ENCODE measurements at places on chromosomes 6 and 20. TPM values are rescaled to one million over a fixed set of nuclear protein-coding genes. Genes with fewer than 3 reads are reported as not detected.

The OR2B6 gene
- not detected for total RNA-seq

The TRIM31 gene
- total RNA-seq: 0.72 TPM

The STMND1 gene
- total RNA-seq: not detected

The ID4 gene
- total RNA-seq: 0.86 TPM

The DACT2 gene
- 0.06 TPM for total RNA-seq
